ENCODE measurements at places on chromosomes 3 and 15. TPM values are rescaled to one million over a fixed set of nuclear protein-coding genes. Genes with fewer than 3 reads are reported as not detected.

DNA sequence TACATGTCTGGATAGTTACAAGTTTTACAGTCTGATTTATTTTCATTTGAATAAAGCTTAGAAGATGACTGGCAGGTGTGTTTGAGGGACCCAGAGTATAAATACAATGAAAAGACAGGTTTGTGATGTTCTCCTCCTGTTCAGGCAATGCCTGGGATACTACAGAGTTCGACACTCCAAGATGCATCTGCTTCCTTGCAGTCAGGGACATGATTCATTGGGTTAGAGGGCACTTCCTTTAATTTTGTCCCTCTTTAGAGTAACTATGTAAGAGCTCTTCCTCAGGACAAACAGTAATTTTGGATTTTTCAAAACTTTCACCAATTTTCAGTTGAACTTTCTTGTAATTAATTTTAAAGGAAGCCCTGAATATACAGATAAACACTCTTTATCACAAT, 102.0 kb downstream of the LMLN start:
- no peaks in the 10 kb centered on the region for H3K36me3 ChIP-seq
- H3K27ac ChIP-seq, result no peak overlapping the region
- no peak for DNase-seq

The ARIH2 gene
- total RNA-seq, result 43.1 TPM

DNA sequence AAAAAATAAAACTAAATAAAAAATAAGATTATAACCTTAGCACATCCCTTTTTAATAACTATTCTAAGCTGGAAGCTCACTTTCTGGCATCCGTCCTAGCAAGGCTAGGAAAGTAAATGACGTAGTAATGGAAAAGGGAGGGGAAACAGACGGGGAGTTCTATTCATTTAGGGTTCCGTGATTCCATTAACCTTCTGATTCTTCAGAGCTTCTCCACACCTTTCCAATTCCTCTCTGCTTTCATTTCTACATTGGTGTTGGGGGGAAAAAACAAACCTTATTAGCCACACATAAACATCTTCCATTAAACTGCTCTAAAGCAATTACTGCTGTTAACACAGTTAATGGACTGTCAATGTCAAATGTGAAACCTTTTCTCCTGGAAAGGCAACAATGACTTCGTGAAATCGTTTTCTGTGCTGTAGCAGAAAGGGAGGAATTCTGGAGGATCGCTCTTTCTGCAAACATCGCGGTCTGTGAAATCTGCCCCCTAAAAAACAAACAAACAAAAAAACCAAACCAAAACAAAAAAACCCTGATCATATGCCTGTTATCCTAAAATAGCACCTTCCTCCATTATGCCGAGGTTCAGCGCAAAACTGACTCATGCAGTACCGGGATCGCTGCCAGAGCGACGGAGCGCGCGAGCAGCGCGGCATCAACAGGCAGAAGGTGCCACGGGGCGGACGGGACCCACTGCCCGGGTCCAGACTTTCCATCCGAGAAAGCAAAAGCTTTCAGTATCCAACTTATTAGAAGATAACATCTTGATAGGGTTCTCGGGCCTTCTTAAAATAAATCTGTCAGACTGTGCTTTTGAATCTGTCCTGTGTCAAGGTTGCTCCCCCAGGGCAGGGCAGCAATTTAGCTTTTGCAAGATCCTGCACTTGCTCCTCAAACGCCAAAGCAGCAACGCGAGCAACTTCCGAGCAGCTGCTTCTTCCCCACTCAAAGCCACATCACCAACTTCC, 156.2 kb downstream of the FGF12 start:
- peaks cover 8% of the 10 kb centered on the region for H3K4me1 ChIP-seq
- peak; percentile 40 for DNase-seq
- no peak overlapping the region for H3K27ac ChIP-seq
- no peak overlapping the region for H3K4me3 ChIP-seq

GRCh38 chr3:11591391-11592282, 52.1 kb downstream of the VGLL4 start:
- no peaks in the 10 kb centered on the region for H3K27me3 ChIP-seq
- peak overlapping the region; percentile 77 for H3K27ac ChIP-seq
- H3K4me1 ChIP-seq, result peaks cover 52% of the 10 kb centered on the region

- H3K36me3 ChIP-seq, result no peaks in the 10 kb centered on the region
- no peak for DNase-seq
- no peak overlapping the region for H3K27ac ChIP-seq
- H3K27me3 ChIP-seq, result no peaks in the 10 kb centered on the region
- H3K4me1 ChIP-seq, result peaks cover 70% of the 10 kb centered on the region
These were observed 15.4 kb downstream of the IREB2 start for GRCh38 chr15:78453447-78453846.

DNA sequence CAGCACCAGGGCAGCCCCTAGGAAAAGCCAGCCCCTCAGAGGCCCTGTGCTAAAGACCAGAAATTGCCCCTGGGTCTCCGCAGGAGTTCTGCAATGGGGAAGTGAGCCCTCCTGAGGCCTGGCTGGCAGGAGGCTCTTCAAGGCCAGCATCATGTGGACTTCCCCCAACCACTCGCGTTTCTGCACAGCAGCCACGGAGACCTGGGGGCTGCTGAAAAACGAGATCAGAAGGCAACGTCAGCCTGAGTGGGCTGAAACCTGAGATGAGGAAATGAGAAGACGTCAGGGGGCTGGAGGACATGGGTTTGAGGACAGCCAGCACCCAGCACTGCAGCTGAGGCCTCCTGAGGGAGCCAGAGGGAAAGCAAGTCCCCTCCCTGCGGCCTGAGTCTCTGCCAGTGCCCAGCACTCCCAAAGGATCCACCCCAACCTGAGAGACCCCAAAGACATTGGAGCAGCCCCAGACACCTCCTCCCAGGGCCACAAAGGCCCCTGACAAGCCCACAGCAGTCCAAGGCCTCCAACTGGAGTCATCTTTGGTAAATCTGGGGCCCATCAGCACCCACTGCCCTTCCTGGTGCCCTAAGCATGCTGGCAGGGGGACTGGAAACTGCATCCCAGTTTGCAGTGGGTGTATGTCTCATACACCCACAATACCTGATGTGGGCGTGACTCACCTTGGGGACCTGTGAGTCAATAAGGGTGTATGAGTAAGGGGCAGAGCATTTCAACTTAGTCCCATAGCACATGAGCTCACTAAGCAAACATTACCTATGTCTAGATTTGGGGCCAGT, 29.2 kb upstream of the CYP11A1 start:
- no peak overlapping the region for H3K27ac ChIP-seq
- no peaks in the 10 kb centered on the region for H3K27me3 ChIP-seq
- H3K4me3 ChIP-seq, result no peak overlapping the region
- H3K36me3 ChIP-seq, result no peaks in the 10 kb centered on the region
- no peaks in the 10 kb centered on the region for H3K4me1 ChIP-seq

DNA sequence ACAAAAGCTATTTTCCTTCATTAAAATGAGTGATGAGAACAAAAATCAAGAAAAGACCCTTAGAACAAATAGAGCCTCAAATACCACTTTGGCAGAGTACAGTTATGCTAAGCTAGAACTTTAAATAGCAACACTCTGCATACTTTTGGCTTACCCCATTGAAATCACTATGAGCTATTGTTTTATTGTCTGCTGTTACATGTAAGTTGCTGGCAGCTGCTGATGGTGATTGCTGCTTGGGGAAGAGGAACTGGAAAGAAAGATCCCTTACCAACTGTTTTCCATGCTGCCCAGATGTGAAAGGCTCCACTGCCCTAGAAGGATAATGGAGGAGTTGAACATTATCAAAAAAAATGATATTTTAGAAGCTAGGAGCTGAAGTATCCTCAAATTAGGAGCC, 135.4 kb downstream of the SYNPR start:
- no peak overlapping the region for H3K4me3 ChIP-seq
- no peaks in the 10 kb centered on the region for H3K27me3 ChIP-seq
- no peak overlapping the region for H3K27ac ChIP-seq
- no peaks in the 10 kb centered on the region for H3K36me3 ChIP-seq

The CPNE9 gene
- not detected for total RNA-seq

- peaks cover 26% of the 10 kb centered on the region for H3K4me1 ChIP-seq
- no peaks in the 10 kb centered on the region for H3K36me3 ChIP-seq
- H3K27ac ChIP-seq, result peak overlapping the region; percentile 22
- no peaks in the 10 kb centered on the region for H3K27me3 ChIP-seq
- DNase-seq, result no peak
These were observed 7.7 kb downstream of the MAPKAPK3 start for GRCh38 chr3:50624634-50625033.

The DPH3 gene
- 4.9 TPM for total RNA-seq

DNA sequence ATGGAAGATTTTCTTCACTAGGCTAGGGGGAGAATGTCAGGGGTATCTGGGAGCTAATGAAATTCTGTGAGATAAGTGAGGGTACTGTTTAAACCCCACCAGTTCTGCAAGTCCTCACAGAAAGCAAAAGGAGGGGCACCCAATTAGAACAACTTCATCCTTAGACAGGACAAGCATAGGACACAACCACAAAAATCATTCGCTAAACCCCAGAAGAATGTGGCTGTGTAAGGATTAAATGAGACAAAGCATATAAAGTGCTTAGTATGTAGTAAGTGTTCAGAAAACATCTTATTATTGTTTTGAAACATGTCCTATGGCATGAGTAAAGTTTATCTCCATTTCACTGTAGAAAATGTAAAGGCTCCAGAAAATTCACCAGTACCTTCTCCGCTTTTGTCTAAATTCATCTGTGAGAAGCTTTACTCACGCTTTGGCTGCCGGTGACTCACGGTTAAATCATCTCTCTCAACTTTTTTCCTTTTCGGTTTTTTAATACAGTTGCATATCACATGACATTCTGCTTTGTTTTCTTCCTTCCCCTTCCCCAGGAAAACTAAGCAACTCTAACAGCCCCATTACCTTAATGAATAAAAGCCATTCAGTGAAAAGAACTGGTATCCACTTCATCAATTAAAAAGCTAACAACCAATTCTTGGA, 1.7 kb downstream of the CLRN1 start:
- H3K4me3 ChIP-seq, result no peak overlapping the region
- H3K36me3 ChIP-seq, result no peaks in the 10 kb centered on the region
- DNase-seq, result no peak
- H3K27ac ChIP-seq, result no peak overlapping the region
- no peaks in the 10 kb centered on the region for H3K4me1 ChIP-seq

- H3K4me3 ChIP-seq, result no peak overlapping the region
- DNase-seq, result no peak
- H3K27ac ChIP-seq, result no peak overlapping the region
- H3K4me1 ChIP-seq, result no peaks in the 10 kb centered on the region
These were observed 161.1 kb downstream of the WDR76 start for GRCh38 chr15:43987924-43988323.

- no peaks in the 10 kb centered on the region for H3K27me3 ChIP-seq
- peak; percentile 11 for DNase-seq
- H3K27ac ChIP-seq, result no peak overlapping the region
- peaks cover 25% of the 10 kb centered on the region for H3K4me1 ChIP-seq
- no peaks in the 10 kb centered on the region for H3K36me3 ChIP-seq
These were observed 127.8 kb downstream of the CMSS1 start for GRCh38 chr3:99945328-99945995.

GRCh38 chr3:35601959-35602358, 37.4 kb upstream of the ARPP21 start:
- H3K4me1 ChIP-seq, result no peaks in the 10 kb centered on the region
- H3K27me3 ChIP-seq, result no peaks in the 10 kb centered on the region
- no peaks in the 10 kb centered on the region for H3K36me3 ChIP-seq
- no peak overlapping the region for H3K27ac ChIP-seq
- H3K4me3 ChIP-seq, result no peak overlapping the region

DNA sequence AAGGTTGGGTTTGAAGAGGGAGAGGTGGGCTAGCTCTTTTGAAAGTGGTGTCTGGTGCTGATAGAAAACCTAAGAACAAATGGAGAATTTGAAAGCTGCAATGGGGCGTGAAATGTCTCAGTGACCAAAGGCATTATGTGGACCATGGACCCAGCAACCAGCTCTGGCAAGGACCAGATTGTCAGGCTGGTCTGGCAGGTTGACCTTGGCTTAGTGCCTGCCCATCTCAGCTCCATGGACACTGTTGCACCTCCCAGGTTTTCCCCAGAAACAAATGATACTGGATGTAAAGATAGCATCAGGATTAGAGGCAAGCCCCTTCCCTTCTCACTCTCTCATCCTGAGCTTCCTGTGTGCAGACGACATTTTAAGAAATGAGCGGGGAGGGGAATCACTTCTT, 302.9 kb upstream of the LRRFIP2 start:
- H3K4me1 ChIP-seq, result no peaks in the 10 kb centered on the region
- no peak overlapping the region for H3K27ac ChIP-seq
- DNase-seq, result no peak
- H3K27me3 ChIP-seq, result no peaks in the 10 kb centered on the region

DNA sequence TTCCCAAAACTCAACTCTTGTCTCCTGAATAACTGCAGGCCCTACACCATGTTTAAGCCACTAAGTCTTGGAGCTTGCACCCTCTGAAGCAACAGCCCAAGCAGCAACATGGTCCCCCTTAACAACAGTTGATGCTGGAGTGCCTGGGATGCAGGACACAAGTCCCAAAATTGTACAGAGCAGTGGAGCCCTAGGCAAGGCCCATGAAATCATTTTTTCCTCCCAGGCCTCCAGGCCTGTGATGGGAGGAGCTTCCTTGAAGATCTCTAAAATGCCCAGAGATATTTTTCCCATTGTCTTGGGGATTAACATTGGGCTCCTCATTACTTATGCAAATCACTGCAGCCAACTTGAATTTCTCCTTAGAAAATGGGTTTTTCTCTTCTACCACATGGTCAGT, 311.9 kb upstream of the EPHA3 start:
- no peak overlapping the region for H3K27ac ChIP-seq
- H3K36me3 ChIP-seq, result no peaks in the 10 kb centered on the region
- H3K27me3 ChIP-seq, result no peaks in the 10 kb centered on the region
- H3K4me1 ChIP-seq, result no peaks in the 10 kb centered on the region

- no peaks in the 10 kb centered on the region for H3K36me3 ChIP-seq
- DNase-seq, result no peak
- no peak overlapping the region for H3K27ac ChIP-seq
These were observed 79.3 kb upstream of the OXTR start for GRCh38 chr3:8848696-8849131.

- H3K4me3 ChIP-seq, result no peak overlapping the region
- H3K36me3 ChIP-seq, result no peaks in the 10 kb centered on the region
- peaks cover 4% of the 10 kb centered on the region for H3K4me1 ChIP-seq
- H3K27me3 ChIP-seq, result no peaks in the 10 kb centered on the region
- H3K27ac ChIP-seq, result no peak overlapping the region
These were observed 33.4 kb downstream of the KAT2B start for GRCh38 chr3:20073683-20074082.

- no peak for DNase-seq
- peaks cover 8% of the 10 kb centered on the region for H3K4me1 ChIP-seq
- no peaks in the 10 kb centered on the region for H3K36me3 ChIP-seq
- H3K4me3 ChIP-seq, result no peak overlapping the region
These were observed 13.2 kb downstream of the ABCC5 start for GRCh38 chr3:184004476-184004875.

- no peak for DNase-seq
- no peaks in the 10 kb centered on the region for H3K4me1 ChIP-seq
- no peaks in the 10 kb centered on the region for H3K27me3 ChIP-seq
- H3K36me3 ChIP-seq, result no peaks in the 10 kb centered on the region
These were observed 6.1 kb downstream of the MOBP start for GRCh38 chr3:39473452-39474125.

The CAPN3 gene
- total RNA-seq, result 6.3 TPM

DNA sequence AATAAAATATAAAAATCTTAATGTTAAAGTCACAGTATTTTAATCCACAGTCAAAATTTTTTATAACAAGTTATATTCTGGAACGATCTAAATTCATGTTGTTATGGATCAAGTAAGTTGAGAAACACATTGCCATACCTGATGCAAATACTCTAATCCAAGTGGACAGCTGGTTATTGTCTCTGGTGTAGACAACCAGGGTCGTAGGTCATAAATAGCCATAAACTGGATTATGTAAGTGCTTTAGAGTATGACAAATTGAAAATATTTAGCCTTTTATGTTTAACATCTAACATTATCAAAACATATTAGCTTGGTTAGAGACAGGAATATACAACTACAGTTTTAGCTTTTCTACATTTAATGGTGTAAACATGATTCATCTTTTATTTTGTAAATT, 53.0 kb downstream of the PLSCR2 start:
- H3K4me1 ChIP-seq, result no peaks in the 10 kb centered on the region
- no peak for DNase-seq
- H3K27me3 ChIP-seq, result no peaks in the 10 kb centered on the region
- no peak overlapping the region for H3K27ac ChIP-seq
